NCI-H2081 treated with DMSO at 0.1 percent for 48 hours (cell line): ENCODE measurements at places on chromosomes 6 and 20.

- no peak for DNase-seq
Measured at GRCh38 chr20:44485078-44485829, 9.6 kb downstream of the TTPAL start.

GRCh38 chr6:95784019-95784418 lies 206.7 kb downstream of the MANEA start:
- DNase-seq: no peak

DNA sequence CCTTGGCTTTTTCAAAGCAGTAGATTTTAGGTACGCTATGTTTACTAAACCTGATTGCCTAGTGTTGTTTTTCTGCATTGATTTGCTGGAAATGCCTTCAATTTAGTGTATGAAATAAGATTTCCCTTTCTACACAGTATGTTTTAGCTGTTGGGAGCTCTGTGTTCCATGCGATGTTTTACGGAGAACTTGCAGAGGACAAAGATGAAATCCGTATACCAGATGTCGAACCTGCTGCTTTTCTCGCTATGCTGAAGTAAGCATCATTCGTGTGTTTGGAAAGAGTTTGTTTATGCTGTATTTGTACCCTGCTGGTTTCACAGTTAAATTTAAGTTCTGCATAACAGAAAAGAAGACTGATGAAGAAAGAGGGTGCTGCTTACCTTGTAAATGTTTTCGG lies 1.9 kb downstream of the BTBD3 start:
- no peak for DNase-seq

GRCh38 chr6:33709605-33710295 lies 1.8 kb downstream of the UQCC2 start:
- DNase-seq: no peak

GRCh38 chr6:28353981-28354676 lies 4.4 kb downstream of the ZKSCAN3 start:
- peak; percentile 63 for DNase-seq

GRCh38 chr6:169786349-169786748 lies 34.9 kb downstream of the ERMARD start:
- no peak for DNase-seq

DNA sequence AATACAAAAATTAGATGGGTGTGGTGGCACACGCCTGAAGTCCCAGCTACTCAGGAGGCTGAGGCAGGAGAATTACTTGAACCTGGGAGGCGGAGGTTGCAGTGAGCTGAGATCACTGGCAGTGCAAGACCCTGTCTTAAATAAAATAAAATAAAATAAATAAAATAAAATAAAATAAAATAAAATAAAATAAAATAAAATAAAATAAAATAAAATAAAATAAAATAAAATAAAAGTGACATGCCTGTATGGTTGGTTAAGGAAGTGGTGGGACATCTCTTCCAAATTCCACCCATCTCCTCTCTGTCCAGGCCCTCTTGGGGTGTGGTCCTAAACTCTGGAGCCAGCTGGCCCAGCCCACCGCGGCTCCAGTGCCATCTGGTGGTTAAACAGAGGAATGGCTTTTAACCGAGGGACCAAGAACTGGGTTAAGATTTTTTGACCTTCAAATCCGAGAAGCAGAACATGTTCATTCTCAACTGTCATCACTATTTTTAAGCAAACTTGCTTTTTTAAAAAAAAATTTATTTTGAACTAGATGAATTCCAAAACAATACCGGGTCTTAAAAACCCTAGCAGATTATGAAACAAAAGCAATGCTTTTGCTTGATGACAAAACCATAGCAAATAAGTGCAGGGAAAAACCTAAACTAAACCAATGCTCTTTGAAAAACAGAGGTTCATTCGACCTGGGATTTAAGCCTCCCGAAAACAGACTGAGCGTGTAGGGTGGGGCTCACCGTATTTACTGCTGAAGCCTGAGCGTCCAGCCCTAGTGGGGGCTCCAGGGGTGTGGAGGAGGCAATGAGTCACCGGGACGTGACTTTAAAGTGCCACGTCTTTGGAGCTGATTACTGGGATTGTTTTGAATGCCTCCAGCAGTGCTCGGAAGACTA lies 68.8 kb downstream of the CDC5L start:
- no peak for DNase-seq

GRCh38 chr20:3690413-3690812 lies 8.6 kb upstream of the ADAM33 start:
- DNase-seq: no peak
